Activated T-cell treated with anti-CD3 and anti-CD28 coated beads, Interleukin-2, amount 50 U/mL, for 48 hours (primary cell): ENCODE measurements at places on chromosomes 16 and 17.

DNA sequence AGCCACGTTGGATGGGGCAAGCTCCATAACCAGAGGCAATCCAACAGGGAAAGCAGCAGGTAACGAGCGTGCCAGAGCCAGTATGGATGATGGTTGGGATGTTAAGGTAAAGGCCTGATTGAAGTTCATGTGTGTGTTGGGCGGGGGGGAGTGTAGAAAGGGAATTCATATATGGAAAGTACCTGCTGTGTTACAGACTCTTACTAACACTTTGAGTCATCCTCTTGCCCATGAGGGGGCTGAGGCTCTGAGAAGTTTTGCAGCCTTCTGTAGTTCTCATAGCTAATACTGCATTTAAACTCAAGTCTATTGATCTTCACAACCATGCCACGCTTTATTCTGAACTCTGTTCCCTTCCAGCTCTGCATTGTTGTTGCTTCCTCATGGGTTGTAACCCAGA is 28.5 kb downstream of the SYCE1L start:
- DNase-seq, result no peak

DNA sequence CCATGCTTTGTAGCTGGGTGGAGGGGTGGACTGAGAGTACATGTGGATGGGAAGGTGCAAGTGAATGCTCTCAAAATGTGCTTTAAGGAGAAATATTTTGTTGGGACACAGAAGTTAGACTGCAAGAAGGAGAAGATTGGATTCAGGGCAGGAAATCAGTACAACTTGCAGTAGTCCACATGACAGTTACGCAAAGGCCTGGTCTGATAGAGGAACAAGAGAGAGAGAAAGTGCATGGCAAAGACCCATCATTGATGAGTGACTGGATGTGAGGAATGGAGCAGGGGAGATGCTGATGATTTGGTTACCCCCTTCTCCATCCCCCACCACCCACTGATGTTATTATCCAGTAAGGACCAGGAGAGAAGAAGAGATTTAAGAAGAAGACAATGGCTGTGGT is 472.8 kb downstream of the MAF start:
- no peak for DNase-seq

GRCh38 chr16:60230666-60231065 is 1496.5 kb upstream of the GOT2 start:
- no peak for DNase-seq

DNA sequence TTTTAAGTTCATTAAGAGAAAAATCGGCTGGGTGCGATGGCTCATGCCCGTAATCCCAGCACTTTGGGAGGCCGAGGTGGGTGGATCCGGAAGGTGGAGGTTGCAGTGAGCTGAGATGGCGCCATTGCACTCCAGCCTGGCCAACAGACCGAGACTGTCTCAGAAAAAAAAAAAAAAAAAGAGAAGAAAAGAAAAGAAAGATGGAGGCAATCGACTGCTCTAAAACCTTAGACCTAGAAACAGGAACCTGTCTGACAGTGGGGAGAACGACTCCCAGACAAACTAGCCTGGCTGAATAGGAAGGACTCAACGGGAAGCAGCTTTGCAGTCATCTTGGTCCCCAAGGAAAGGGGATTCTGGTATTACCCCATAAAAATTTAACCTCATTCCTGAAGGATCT is 13.7 kb downstream of the MRC2 start:
- DNase-seq, result no peak

DNA sequence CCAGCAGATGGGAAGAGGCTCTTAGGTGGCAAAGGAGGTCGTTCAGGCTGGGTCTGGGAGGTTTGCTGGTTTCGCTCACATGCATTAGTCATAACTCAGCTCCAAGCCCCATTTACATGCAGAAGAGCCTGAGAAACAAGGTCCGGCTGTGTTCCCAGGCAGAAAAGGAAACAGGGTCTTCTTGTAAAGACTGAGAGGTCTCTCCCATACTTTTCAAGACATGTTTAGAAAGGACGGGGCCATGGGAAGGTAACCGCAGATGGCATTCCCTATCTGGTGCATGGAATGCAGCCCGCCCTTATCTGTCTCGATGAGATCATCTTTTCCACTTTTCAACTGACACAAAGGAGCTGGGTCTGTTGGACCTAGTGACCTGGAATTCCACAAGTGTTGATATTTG is 389.0 kb upstream of the CDH11 start:
- no peak for DNase-seq

DNA sequence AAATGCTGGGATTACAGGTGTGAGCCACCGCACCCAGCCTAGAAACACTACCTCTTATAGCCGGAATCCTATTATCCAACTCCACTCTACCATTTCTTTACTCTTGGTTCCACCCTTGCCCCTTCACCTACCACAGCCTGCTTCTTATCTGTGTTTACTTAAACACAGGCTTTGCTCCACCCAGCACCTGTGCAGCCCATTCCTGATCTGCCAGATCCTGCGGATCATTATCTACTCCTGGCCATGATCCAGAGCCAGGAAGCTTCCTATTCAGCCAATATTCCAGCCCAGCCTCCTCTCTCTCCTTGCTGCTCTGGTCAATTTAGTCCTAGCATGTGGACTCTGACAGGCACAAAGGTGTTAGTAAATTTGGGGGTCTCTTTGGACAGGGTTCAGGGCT is 98.8 kb upstream of the MED13 start:
- DNase-seq, result no peak

DNA sequence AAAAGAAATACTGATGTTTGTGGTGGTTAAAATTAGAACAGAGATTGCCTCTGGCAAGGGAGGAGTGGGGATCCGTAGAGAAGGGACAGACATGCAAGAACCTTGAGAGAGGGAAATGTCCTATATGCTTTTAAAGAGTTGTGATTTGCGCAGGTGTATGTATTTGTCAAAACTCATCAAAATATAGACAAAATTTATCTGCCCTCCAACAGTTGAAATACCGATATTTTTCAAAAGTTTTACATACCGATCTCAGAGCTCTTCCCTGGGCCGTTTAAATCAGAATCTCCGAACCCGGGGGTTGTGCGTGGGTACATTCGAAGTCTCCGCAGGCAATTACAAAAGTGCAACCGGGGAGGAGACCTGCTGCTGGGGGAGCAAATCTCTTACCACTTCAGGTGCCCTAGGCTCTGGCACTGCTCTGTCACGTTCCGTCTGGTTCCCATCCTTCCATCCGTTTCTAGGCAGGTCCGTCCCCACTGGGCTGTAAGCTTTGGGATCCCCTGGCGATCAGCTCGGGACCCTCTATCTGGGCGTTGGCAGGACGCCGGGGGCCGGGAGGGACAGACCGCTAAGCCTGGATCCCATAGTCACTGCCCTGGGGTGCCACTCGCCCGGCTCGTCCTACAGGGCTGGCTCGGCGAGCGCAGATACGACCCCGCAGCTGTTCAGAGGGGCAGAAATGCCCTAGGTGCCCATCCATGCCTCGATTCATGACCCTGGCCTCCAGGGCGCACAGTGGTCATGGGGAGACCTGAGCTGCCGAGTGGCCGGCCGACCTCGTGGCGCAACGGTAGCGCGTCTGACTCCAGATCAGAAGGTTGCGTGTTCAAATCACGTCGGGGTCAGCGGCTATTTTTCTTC is 4.2 kb downstream of the BORCS6 start:
- peak; percentile 99 for DNase-seq

- no peak for DNase-seq
These were observed 112.5 kb downstream of the MSI2 start for GRCh38 chr17:57368637-57369336.

GRCh38 chr16:57591870-57592485 is 36.5 kb upstream of the ADGRG1 start:
- DNase-seq, result peak; percentile 23

GRCh38 chr16:78363843-78364555 is 264.5 kb downstream of the WWOX start:
- no peak for DNase-seq

DNA sequence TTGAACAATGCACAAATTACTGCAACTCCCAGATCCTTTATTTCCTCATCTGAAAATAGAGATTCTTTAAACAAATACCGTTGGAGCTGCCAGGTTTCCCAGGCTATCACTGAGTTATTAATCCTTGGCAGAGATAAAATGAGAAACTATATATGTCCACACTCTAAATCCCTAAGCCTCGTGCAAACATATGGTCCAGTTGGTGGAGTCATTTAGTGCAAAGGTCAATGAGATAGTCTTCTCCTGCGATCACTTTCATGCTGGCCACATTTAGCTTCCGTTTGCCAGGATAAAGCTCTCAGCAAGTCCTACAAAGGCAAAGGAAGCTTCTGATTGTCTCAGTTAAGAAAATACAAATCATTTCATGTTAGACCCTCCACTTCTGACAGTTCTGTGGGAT is 11.0 kb downstream of the GRIN2A start:
- DNase-seq, result no peak

DNA sequence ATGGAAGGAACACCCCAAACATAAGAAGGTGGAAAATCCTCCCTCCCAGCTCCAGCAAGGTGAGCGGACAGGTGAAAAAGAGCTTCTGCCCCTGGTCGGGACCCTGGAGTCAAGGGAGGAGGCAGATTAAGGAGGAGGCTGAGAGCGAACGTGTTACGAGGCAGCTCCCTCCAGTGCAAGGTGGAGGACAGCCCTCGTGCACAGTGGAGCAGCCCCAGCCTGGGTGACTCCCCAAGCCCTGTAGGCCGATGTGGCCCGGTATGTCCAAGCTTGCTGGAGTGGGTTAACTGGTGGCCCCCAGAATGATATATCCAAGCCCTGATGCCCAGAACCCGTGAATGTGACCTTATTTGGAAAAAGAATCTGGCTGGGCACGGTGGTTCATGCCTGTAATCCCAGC is 15.5 kb upstream of the CRISPLD2 start:
- no peak for DNase-seq

GRCh38 chr17:51166987-51167931 is 1.0 kb downstream of the NME2 start:
- peak; percentile 87 for DNase-seq

DNA sequence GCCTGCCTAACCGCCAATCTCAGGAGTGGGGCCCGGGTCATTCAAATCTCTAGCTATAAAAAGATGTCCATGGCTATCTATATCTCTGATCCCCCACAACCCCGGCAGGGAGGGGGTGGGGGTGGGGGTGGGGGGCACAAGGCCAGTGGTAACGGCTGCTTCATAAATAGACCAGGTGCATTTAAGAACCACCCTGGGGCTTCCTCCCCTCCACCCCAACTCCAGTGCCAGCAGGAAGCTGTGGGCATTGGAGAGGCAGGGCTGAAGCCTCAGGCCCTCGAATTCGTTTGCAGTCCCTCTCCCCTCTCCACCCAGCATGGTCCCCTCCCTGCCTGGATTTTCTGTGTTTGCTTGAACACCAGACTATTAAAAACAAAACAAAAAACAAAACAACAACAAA is 56.0 kb downstream of the RAP1GAP2 start:
- no peak for DNase-seq

- DNase-seq, result no peak
These were observed 3.7 kb downstream of the DUSP14 start for GRCh38 chr17:37493249-37494027.

GRCh38 chr16:76654088-76654820 is 377.1 kb downstream of the CNTNAP4 start:
- no peak for DNase-seq

DNA sequence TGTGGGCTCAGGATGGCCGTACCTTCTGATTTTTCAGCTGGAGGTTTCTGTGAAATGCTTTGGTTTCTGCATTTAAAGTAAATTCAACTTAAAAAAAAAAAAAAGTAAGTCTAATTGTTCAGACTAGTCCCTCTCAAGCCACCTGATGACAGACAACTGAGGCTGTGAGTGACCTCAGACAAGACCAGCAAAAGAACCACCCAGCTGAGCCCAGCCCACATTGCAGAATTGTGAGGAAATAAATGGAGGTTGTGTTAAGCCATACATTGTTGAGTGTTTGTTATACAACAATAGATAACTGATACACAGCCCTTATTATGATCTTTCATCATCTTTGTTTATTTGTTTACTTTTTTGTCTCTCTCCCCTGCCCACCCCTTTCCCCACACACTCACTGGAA is 44.7 kb upstream of the CMIP start:
- DNase-seq, result no peak

DNA sequence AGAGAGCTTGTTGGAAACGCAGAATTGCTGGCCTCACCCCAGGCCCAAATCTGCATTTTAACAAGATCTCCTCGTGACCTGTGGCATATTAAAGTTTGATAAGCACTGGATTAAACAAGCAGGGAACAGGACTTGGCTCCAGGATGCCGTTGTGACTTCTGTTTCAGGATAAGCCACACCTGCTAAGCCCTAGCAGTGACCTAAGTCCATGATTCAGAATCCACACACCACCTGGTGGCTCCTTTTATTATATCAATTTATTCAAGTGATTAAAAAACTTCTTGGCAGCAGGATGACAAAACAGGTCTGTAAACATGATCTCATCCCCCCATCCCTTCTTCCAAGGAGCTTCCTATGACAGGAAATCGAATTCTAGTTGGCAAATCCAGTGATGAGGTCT is 9.1 kb downstream of the NAGPA start:
- no peak for DNase-seq

GRCh38 chr16:53129281-53130158 is 74.7 kb downstream of the CHD9 start:
- DNase-seq, result no peak

- DNase-seq, result no peak
These were observed 77.2 kb downstream of the TOX3 start for GRCh38 chr16:52469775-52470174.

DNA sequence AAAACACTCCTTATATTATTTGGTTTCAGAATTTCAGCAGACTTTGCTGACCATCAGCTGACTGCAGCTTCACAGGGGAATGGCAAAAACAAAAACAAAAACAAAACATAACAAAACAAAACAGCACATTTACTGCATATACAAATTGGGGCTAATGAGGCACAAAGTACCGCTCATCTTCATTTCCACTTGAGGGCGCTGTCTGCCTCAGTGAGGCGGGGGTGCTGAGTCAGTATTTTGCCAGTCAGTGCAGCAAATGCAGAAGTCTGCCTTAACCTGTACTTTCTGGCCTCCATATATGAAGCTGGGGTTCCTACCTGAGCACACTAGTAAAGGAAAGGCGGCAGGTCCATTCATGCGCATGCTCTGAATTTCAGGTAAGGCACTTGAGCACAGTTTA is 13.5 kb upstream of the DYNLRB2 start:
- DNase-seq, result peak; percentile 69

GRCh38 chr16:87636050-87636684 is 33.9 kb downstream of the JPH3 start:
- peak; percentile 90 for DNase-seq
